ENCODE measurements at places on chromosomes 16 and 17. TPM values are rescaled to one million over a fixed set of nuclear protein-coding genes. Genes with fewer than 3 reads are reported as not detected.

GRCh38 chr17:59327981-59328290, 3.5 kb upstream of the YPEL2 start:
- H3K4me3 ChIP-seq: peak overlapping the region; percentile 4
- peaks cover 26% of the 10 kb centered on the region for H3K4me1 ChIP-seq
- peak overlapping the region; percentile 6 for H3K27ac ChIP-seq
- DNase-seq: no peak

GRN gene
- 53.5 TPM for total RNA-seq

HBA2 gene
- not detected for total RNA-seq

C16orf74 gene
- total RNA-seq: 3.9 TPM

ABCA10 gene
- total RNA-seq: 0.82 TPM

MYH1 gene
- not detected for total RNA-seq

PIGS gene
- 60.5 TPM for total RNA-seq

- peak overlapping the region; percentile 23 for H3K27ac ChIP-seq
- DNase-seq: no peak
- peaks cover 30% of the 10 kb centered on the region for H3K36me3 ChIP-seq
- peak overlapping the region; percentile 91 for H3K4me3 ChIP-seq
- H3K27me3 ChIP-seq: no peaks in the 10 kb centered on the region
- peaks cover 49% of the 10 kb centered on the region for H3K4me1 ChIP-seq
Measured at GRCh38 chr17:18187821-18188761, 4.5 kb downstream of the ALKBH5 start.

DNA sequence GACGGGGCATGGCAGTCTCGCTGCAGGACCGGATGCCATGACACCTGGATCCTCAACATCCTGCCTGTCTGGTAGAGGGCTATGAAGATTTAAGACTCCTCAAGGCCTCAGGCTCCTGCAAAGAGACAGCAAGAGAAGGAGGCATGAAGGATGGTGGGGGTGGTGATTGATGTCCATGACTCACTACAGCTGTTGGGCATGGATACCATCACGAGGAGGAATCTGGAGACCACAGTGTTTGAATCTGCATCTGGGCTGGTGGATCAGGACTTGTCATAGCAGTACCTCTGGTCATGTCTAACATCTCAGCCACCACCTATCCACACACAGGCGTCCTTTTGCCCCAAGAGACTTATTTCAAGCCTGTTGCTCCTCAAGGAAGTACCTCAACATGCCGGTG, 50.2 kb upstream of the WSCD1 start:
- no peaks in the 10 kb centered on the region for H3K36me3 ChIP-seq
- peaks cover 3% of the 10 kb centered on the region for H3K27me3 ChIP-seq
- DNase-seq: no peak
- H3K4me1 ChIP-seq: no peaks in the 10 kb centered on the region

DNA sequence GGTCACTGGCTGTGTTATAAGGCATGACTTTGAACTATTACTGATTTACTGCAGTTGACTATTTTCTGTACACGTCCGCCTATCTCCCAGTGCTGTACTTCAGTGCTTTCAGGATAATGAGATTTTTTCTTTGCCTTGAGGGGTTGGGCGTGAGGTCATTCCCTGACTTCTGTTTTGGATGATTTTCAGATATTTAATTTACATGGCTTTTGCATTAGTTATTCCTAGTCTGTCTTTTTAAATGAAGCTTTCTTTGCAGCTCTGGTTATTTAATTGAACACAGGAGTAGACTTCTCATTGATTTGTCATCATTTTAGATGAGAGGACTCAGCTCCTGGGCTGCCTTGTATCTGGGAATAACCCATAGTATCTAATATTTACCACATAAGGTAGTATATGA, 23.7 kb downstream of the WIPF2 start:
- no peak overlapping the region for H3K4me3 ChIP-seq
- H3K27me3 ChIP-seq: no peaks in the 10 kb centered on the region
- peaks cover 4% of the 10 kb centered on the region for H3K36me3 ChIP-seq
- no peak for DNase-seq
- H3K27ac ChIP-seq: no peak overlapping the region

TPSG1 gene
- not detected for total RNA-seq

- no peaks in the 10 kb centered on the region for H3K4me1 ChIP-seq
- no peak for DNase-seq
- no peak overlapping the region for H3K4me3 ChIP-seq
- no peak overlapping the region for H3K27ac ChIP-seq
Measured at GRCh38 chr17:60128171-60128859, 21.5 kb upstream of the CA4 start.

GRCh38 chr16:21643785-21644184, 8.6 kb downstream of the IGSF6 start:
- H3K27ac ChIP-seq: peak overlapping the region; percentile 16
- peaks cover 2% of the 10 kb centered on the region for H3K36me3 ChIP-seq
- no peak overlapping the region for H3K4me3 ChIP-seq
- no peaks in the 10 kb centered on the region for H3K27me3 ChIP-seq
- DNase-seq: no peak
- H3K4me1 ChIP-seq: peaks cover 44% of the 10 kb centered on the region

GRCh38 chr16:57619133-57619605, 9.3 kb upstream of the ADGRG1 start:
- no peak overlapping the region for H3K4me3 ChIP-seq
- H3K27ac ChIP-seq: peak overlapping the region; percentile 59
- peaks cover 9% of the 10 kb centered on the region for H3K4me1 ChIP-seq
- no peaks in the 10 kb centered on the region for H3K36me3 ChIP-seq
- peak; percentile 23 for DNase-seq

GRCh38 chr16:69669577-69669976, 56.8 kb downstream of the NQO1 start:
- H3K4me3 ChIP-seq: no peak overlapping the region
- no peak for DNase-seq
- no peak overlapping the region for H3K27ac ChIP-seq
- peaks cover 16% of the 10 kb centered on the region for H3K36me3 ChIP-seq
- H3K4me1 ChIP-seq: peaks cover 2% of the 10 kb centered on the region
- H3K27me3 ChIP-seq: no peaks in the 10 kb centered on the region

DNA sequence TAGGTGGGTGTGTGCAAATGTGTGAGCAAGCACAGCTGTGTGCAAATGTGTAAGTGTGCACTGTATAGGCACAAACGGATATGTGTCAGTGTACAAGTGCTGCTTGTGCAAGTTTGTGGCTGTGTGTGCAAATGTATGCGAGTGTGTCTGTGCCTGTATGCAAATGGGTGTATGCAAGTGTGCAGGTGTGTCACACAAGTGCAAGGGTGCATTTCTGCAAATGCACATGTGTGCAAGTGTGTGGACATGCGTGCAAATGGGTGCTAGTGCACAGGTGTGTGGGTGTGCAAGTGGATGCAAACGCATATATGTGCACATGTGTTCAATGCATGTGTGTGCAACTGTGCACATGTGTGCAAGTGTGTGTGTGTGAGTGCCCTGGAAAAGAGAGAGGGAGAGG, 76.5 kb upstream of the TNRC6C start:
- peaks cover 1% of the 10 kb centered on the region for H3K36me3 ChIP-seq
- H3K27ac ChIP-seq: peak overlapping the region; percentile 99
- peak overlapping the region; percentile 87 for H3K4me3 ChIP-seq
- peaks cover 8% of the 10 kb centered on the region for H3K27me3 ChIP-seq
- DNase-seq: peak; percentile 56

DNA sequence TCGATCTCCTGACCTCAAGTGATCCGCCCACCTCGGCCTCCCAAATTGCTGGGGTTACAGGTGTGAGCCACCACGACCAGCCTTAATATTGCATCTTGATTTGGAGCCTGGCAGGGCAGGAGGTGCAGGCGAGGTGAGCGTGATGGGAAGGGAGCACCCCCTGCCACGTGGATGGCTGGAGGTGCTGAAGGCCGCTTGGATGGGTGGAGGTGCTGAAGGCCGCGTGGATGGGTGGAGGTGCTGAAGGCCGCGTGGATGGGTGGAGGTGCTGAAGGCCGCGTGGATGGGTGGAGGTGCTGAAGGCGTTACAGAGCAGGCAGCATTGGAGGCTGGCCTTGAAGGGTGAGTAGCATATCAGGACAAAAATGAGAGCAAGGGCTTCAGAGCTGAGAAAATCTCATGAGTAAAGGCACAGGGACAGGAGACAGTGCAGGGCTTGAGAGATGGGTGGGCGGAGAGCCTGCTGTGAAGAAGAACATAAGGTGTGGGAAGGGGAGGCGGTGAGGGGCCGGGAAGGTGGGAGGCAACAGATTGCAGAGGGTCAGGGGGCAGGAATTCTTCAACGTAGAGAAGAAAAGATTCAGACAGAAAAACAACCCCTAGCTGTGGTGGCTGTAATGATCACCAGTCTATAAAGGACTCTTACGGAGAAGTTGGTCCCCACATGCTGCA, 101.7 kb upstream of the SEC14L1 start:
- DNase-seq: no peak
- H3K27ac ChIP-seq: no peak overlapping the region
- peaks cover 2% of the 10 kb centered on the region for H3K4me1 ChIP-seq
- H3K36me3 ChIP-seq: no peaks in the 10 kb centered on the region
- no peak overlapping the region for H3K4me3 ChIP-seq

- DNase-seq: no peak
- no peaks in the 10 kb centered on the region for H3K36me3 ChIP-seq
- H3K27ac ChIP-seq: no peak overlapping the region
- no peak overlapping the region for H3K4me3 ChIP-seq
- H3K27me3 ChIP-seq: peaks cover 2% of the 10 kb centered on the region
Measured at GRCh38 chr16:9033125-9033830, 58.2 kb upstream of the HAPSTR1 start.

DNA sequence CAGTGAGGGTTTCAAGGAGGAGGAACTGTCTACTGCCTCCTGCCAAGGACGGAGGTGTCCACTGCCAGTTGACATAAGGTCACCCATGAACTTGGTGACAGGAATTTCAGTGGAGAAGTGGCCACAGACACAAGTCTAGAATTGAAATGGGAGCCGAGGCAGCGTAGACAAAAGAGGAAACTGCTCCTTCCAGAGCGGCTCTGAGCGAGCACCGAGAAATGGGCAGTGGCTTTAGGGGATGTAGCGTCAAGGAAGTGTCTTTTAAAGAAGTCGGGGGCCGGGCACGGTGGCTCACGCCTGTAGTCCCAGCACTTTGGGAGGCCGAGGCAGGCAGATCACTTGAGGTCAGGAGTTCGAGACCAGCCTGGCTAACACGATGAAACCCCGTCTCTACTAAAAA, 3.1 kb upstream of the SERPINF1 start:
- H3K27ac ChIP-seq: no peak overlapping the region
- H3K36me3 ChIP-seq: no peaks in the 10 kb centered on the region
- H3K4me3 ChIP-seq: no peak overlapping the region
- peaks cover 2% of the 10 kb centered on the region for H3K27me3 ChIP-seq
- DNase-seq: no peak
- H3K4me1 ChIP-seq: peaks cover 10% of the 10 kb centered on the region

GRCh38 chr16:89709716-89710432, 8.4 kb upstream of the SPATA2L start:
- peaks cover 3% of the 10 kb centered on the region for H3K36me3 ChIP-seq
- H3K27ac ChIP-seq: no peak overlapping the region
- no peak overlapping the region for H3K4me3 ChIP-seq

GRCh38 chr17:82301300-82301915, 16.0 kb downstream of the CD7 start:
- DNase-seq: peak; percentile 48
- H3K27ac ChIP-seq: peak overlapping the region; percentile 90
- H3K4me3 ChIP-seq: peak overlapping the region; percentile 81
- H3K36me3 ChIP-seq: no peaks in the 10 kb centered on the region
- no peaks in the 10 kb centered on the region for H3K27me3 ChIP-seq

DNA sequence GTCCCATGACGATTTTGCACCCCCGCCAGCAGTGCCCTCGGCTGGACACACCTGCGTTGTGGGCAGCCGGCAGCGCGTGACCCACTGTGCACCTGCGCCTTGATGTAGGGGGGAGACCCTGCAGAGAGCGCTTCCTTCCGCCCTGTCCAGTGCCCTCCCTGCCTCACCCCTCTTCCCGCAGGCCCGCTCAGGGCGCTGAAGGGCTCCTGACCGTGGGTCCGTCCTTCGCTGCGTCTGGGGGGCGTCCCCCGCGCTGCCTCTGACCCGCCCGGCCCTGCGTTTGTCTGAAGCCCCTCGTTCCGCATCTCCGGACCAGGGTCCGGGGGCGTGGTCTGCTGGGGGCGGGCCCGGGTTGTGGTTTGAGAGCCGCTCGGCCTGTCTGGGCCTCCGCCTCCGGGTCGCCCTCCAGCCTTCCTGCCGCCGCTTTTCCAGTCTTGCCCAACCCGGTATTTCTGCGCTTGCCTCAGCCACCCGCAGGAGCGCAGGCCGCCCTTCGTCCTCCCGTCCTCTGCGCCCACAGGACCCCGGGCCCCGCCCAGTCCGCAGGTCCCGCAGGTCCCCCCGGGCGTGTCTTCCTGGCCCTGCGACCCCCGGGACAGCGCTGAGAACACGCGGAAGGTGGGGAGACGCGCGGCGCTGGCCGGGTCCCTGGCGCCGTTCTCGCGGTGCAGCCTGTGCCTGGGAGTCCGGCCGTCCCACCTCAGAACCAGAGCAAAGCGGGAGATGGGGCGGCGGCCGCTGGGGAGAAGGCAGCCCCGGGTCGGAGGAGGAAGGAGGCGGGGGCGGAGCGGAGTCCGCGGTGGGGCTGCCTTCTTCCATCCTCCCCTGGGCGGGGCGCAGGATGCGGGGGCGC, 4.0 kb upstream of the IL17C start:
- H3K4me1 ChIP-seq: peaks cover 23% of the 10 kb centered on the region
- H3K4me3 ChIP-seq: peak overlapping the region; percentile 80
- peak overlapping the region; percentile 70 for H3K27ac ChIP-seq
- DNase-seq: peak; percentile 81
- peaks cover 19% of the 10 kb centered on the region for H3K27me3 ChIP-seq

- no peaks in the 10 kb centered on the region for H3K27me3 ChIP-seq
- H3K27ac ChIP-seq: no peak overlapping the region
- H3K4me3 ChIP-seq: no peak overlapping the region
- no peaks in the 10 kb centered on the region for H3K4me1 ChIP-seq
Measured at GRCh38 chr17:77756028-77756427, 202.5 kb upstream of the TNRC6C start.

DNA sequence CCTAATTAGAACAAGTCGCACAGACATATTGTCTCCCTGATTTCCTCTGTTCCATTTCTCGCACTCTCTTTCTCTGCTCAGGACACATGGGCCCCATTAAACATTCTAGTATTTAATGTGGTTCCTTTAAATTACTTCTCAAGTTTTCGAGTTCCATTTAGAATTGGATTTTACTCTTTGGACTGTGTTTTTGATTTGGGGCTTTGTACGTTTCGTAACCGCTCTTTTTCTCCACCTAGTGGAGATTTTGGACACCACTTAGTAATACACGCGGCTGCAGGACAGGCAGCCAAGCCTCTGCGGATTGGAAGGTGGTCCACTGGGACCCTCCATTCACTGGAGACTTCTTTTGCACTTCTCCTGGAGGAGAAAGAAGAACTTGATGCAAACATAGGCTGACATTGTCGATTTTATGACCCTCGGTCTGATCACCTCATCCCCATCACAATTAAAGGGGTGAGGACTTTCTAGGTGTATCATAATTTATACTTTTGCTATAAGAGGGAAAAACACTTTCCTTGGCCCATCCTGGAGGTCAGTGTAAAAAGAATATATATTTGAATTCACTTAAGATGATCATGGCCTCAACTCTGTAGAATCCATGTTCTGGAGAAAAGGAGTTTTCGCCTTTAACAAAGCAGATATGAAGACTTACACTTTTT, 85.7 kb downstream of the NOG start:
- H3K27ac ChIP-seq: no peak overlapping the region
- peaks cover 26% of the 10 kb centered on the region for H3K27me3 ChIP-seq
- H3K4me1 ChIP-seq: peaks cover 24% of the 10 kb centered on the region
- H3K36me3 ChIP-seq: no peaks in the 10 kb centered on the region

GRCh38 chr17:62968445-62968923, 2.4 kb downstream of the TANC2 start:
- H3K27me3 ChIP-seq: peaks cover 29% of the 10 kb centered on the region
- peaks cover 27% of the 10 kb centered on the region for H3K4me1 ChIP-seq
- no peaks in the 10 kb centered on the region for H3K36me3 ChIP-seq
- no peak for DNase-seq
- H3K4me3 ChIP-seq: peak overlapping the region; percentile 46

GRCh38 chr16:89691986-89692569, 5.6 kb downstream of the CDK10 start:
- peaks cover 16% of the 10 kb centered on the region for H3K4me1 ChIP-seq
- no peaks in the 10 kb centered on the region for H3K27me3 ChIP-seq
- no peak overlapping the region for H3K27ac ChIP-seq
- no peak for DNase-seq
- H3K4me3 ChIP-seq: no peak overlapping the region

All from activated naive CD8-positive, alpha-beta T cell treated with anti-CD3 and anti-CD28 coated beads, Interleukin-2, amount 10 ng/mL, durations not matched to agents 7 days and 5 days (primary cell).